CD14-positive monocyte (primary cell): ENCODE measurements at places on chromosomes 3 and 15.

- DNase-seq = no peak
These were observed 98.6 kb downstream of the MYRIP start for GRCh38 chr3:39907981-39908380.

DNA sequence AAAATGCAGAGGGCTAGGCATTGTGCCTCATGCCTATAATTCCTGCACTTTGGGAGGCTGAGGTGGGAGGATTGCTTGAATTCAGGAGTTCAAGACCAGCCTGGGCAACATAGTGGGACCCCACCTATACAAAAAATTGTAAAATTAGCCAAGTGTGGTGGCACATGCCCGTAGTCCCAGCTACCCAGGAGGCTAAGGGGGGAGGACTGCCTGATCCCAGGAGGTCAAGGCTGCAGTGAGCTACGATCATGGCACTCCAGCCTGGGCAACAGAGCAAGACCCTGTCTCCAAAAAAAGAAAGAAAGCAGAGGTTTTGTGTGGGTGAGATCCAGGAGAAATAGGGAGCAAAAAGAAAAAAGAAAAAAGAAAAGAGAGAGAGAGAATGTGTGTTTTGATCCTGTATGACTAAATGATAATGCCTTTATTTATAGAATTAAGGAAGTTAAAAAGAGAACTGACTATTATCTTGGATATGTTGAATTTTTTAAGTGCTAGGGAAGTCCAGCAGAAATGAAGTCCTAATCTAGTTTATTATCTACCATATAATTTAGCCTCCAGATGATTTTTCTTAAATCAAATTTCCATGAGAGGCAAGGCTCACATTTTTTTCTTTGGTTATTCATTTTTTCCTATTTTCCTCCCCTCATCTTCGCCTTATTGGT is 4.8 kb downstream of the TTBK2 start:
- no peak for DNase-seq

GRCh38 chr15:55179141-55179540 is 17.6 kb downstream of the RSL24D1 start:
- no peak for DNase-seq

DNA sequence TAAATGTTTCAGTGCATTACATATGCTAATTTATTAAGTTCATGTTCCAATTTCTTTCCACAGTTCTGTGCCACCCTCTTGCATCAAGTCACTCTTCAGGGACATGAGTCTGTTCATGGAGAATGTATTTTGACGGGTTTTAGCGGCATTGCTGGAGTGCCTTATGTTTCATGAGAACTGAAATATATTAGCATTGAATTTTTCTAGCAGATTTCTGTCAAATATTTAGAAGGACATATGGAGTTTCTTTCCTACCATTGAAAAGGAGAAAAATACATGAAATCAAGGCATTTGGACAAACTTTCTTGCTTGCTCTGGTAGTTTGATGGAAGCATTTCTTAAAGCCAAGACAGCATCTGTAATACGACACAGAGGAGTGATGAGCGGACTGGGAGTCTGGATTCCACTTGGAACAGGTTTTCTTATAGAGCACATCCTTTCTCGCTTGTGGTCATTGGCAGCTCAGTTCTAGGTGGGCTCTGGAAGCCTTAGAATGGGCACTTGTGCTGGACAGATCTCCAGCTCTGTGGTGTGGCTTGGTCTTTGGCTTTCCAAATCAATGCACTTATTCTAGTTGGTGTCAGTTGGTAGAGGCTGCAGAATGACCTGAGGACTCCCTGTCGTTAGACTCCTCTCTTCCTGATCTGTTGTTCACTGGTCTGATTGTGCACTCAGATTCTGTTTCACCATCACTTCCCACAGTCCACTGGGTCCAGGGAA is 84.6 kb upstream of the EIF1B start:
- DNase-seq = no peak

DNA sequence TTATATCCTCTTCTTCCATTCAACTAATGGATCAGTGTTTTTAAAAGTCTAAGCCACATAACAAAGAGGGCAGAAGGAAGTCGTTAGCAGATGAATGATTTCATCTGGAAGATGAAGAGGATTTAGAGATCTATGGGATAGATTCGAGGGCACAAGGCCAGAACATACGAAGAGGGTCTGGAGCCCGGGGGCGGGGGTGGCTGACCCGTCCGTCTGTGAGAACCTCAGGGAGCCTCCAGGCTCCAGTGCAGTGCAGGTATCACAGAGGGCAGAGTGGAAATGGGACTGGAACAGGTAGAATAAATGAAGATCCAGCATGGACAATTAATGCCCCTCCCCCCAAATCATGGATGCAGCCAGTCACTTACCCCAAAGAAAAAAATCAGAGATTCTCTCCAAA is 1.5 kb upstream of the GOLGA8B start:
- no peak for DNase-seq
